ENCODE measurements at places on chromosomes 3 and 15.

GRCh38 chr15:28021281-28022039 is 77.7 kb downstream of the OCA2 start:
- peak; percentile 16 for DNase-seq
- H3K4me1 ChIP-seq: no peaks in the 10 kb centered on the region
- no peak overlapping the region for H3K27ac ChIP-seq
- H3K27me3 ChIP-seq: no peaks in the 10 kb centered on the region

DNA sequence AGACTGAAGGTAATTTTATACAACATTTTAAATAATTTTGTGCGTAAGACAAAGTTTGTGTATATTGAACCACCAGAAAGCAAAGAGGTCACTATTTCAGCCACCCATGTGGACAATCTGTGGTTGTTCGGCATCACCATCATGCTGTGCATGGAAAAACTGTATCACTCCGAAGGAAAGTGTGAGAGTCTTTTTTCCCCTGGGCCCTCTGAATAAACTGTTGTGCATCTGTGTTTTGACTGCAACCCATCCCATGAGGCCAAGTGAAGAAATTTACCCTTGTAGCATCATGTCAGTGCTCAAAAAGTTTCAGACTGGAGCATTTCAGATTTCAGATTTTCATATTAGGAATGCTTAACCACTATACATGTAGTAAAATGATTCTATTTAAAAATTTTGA is 85.3 kb downstream of the IMPG2 start:
- H3K4me3 ChIP-seq: no peak overlapping the region
- DNase-seq: no peak
- H3K4me1 ChIP-seq: no peaks in the 10 kb centered on the region
- H3K27me3 ChIP-seq: no peaks in the 10 kb centered on the region
- no peak overlapping the region for H3K27ac ChIP-seq

DNA sequence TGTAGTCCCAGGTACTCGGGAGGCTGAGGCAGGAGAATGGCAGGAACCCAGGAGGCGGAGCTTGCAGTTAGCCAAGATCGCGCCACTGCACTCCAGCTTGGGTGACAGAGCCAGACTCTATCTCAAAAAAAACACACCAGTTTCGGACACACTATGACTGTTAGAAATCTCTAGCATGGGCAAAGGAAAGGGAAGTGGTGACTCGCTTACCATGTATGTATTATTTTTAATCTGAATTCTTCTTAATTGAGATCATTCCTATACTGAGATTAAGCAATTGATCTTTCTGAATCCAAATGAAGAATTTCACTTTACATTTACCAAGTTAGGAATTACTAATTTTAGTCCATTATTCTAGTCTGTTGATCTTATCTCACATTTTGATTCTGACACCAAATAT is 459.2 kb upstream of the ALCAM start:
- no peaks in the 10 kb centered on the region for H3K36me3 ChIP-seq
- no peaks in the 10 kb centered on the region for H3K4me1 ChIP-seq
- H3K27me3 ChIP-seq: no peaks in the 10 kb centered on the region
- H3K27ac ChIP-seq: no peak overlapping the region

GRCh38 chr15:30941520-30941919 is 37.8 kb downstream of the FAN1 start:
- H3K4me3 ChIP-seq: no peak overlapping the region
- no peaks in the 10 kb centered on the region for H3K4me1 ChIP-seq
- no peaks in the 10 kb centered on the region for H3K27me3 ChIP-seq

- H3K27ac ChIP-seq: no peak overlapping the region
- no peak overlapping the region for H3K4me3 ChIP-seq
- no peak for DNase-seq
- peaks cover 3% of the 10 kb centered on the region for H3K36me3 ChIP-seq
Measured at GRCh38 chr15:65738649-65739048, 53.4 kb downstream of the DENND4A start.

- H3K4me1 ChIP-seq: no peaks in the 10 kb centered on the region
- H3K27me3 ChIP-seq: no peaks in the 10 kb centered on the region
- H3K36me3 ChIP-seq: no peaks in the 10 kb centered on the region
- no peak overlapping the region for H3K4me3 ChIP-seq
- DNase-seq: peak; percentile 74
- no peak overlapping the region for H3K27ac ChIP-seq
Measured at GRCh38 chr15:93231261-93231925, 142.4 kb upstream of the RGMA start.

DNA sequence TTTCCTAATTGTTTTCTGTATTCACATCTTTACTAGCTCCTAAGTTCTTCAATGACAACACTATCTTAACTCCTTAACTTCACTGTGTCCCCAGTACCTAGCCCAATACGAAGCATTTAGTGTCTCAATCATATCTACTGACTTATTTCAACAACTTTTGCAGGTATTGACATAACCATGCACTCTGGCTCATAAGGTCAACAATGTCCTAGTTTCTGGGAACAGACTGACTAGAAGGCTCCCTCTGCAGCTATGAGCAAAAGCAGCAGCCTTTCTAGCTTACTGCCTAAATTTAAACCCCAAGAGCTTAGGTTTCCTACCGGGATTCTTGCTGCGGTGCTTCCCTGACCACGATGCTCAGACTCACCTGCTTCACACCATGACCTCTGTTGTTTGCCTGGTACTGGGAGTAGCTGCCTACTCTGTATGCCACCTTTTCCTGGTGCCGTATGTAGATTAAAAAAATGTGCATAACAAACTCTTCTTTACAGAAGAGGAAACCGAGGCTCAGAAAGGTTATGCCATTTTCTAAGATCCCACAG is 767.7 kb downstream of the TUSC7 start:
- H3K4me3 ChIP-seq: no peak overlapping the region
- H3K27ac ChIP-seq: no peak overlapping the region
- H3K36me3 ChIP-seq: no peaks in the 10 kb centered on the region
- H3K4me1 ChIP-seq: no peaks in the 10 kb centered on the region
- H3K27me3 ChIP-seq: no peaks in the 10 kb centered on the region

DNA sequence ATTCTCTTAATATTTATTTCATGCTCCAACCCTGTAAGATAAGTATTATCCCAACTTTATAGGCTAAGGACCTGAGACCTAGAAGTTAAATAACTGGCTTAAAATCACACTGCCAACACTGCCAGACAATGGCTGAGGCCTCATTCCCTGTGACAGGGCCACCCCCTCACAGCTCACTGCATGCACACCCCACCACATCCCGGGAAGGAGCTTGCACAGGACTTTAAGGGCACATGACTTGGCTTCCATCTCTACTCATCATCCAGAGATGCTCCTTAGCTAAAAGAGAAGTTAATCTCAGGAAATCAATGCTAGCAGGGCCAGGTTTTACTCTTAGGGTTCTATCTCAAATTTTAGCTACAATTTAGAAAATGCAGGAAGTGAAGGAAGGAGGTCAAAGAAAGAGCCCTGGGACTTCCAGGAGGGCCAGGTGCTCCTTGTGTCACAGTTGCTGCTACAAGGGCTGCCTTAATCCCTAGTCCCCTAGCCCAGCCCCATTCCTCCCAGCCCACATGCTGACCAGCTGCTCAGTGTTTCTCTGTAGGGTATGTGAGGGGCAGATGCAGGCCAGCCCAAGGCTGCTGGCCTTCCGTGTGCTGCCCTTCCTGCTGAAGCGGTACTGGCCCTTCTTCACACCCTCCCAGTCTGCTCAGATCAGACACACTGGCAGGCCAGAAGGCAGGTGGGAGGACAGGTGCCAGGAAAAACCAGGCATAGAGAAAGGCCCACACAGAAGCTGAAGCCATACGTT is 53.5 kb downstream of the WWTR1 start:
- no peak overlapping the region for H3K27ac ChIP-seq
- no peak overlapping the region for H3K4me3 ChIP-seq
- H3K4me1 ChIP-seq: peaks cover 6% of the 10 kb centered on the region
- no peaks in the 10 kb centered on the region for H3K27me3 ChIP-seq
- peaks cover 8% of the 10 kb centered on the region for H3K36me3 ChIP-seq

- peak; percentile 99 for DNase-seq
- no peak overlapping the region for H3K4me3 ChIP-seq
- peaks cover 9% of the 10 kb centered on the region for H3K4me1 ChIP-seq
- peaks cover 39% of the 10 kb centered on the region for H3K36me3 ChIP-seq
Measured at GRCh38 chr15:22895465-22896190, 57.2 kb downstream of the NIPA2 start.

DNA sequence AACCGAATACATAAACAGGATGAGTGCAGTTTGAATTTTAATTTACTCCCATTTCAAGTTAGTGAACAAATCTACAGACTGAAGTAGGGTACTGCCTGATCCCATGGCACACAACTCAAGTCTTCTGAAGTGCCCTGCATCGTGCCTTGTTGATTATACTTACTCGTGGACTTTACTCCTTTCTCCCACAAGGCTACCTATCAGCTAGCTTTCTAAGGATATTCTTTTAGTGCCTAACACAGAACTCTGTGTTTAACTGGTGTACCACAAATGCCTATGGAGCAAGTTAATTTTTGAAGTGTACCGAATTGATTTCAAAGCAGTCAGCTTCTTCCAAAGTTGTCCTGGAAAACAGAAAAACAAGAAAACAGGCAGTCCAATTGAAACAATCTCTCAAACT is 119.8 kb downstream of the TNIK start:
- no peak for DNase-seq
- no peaks in the 10 kb centered on the region for H3K36me3 ChIP-seq
- no peak overlapping the region for H3K27ac ChIP-seq
- H3K27me3 ChIP-seq: no peaks in the 10 kb centered on the region

DNA sequence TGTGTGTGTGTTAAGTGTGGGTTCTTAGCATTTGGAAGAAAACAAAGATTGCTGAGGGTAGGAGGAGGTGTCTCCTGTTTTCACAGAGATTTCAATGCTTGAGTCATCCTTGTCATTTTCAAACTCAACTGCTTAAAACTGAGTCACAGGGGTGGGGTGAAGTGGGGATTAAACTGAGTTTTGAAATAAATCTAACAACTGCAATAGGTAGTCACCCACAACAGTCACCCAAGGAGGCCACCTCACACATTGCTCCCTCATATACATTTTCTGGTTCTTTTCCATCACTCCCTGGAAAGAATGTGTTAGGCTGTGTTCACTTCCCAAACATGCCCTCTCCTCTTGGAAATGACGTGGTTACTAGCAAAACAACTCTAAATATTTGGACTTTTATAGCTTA is 187.7 kb upstream of the CMC1 start:
- H3K4me3 ChIP-seq: no peak overlapping the region
- H3K27me3 ChIP-seq: no peaks in the 10 kb centered on the region
- H3K4me1 ChIP-seq: no peaks in the 10 kb centered on the region
- no peak overlapping the region for H3K27ac ChIP-seq
- no peaks in the 10 kb centered on the region for H3K36me3 ChIP-seq

DNA sequence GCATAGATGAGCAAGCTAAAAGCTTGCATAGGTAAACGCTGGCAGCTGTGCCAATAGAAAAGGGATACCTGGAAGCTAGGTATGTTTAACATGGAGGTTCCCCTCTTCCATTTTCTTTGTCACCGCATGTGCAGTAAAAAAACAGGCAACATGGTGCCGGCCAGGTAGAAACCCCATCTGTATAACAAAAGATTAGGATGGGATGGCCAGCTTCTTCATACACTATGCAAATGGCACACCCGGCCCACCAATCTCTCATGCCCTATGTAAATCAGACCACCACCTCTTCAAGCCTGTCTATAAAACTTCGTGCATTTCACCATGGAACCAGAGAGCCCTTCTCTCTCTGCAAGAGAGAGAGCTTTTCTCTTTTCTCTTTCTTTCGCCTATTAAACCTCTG is 224.3 kb upstream of the P2RY1 start:
- no peak overlapping the region for H3K27ac ChIP-seq
- H3K27me3 ChIP-seq: no peaks in the 10 kb centered on the region
- H3K4me3 ChIP-seq: no peak overlapping the region

GRCh38 chr3:131983689-131984088 is 51.1 kb downstream of the CPNE4 start:
- no peak overlapping the region for H3K4me3 ChIP-seq
- H3K36me3 ChIP-seq: no peaks in the 10 kb centered on the region

GRCh38 chr3:43159876-43160255 is 54.0 kb upstream of the POMGNT2 start:
- no peaks in the 10 kb centered on the region for H3K4me1 ChIP-seq
- no peak overlapping the region for H3K27ac ChIP-seq
- no peak overlapping the region for H3K4me3 ChIP-seq
- no peak for DNase-seq
- H3K27me3 ChIP-seq: no peaks in the 10 kb centered on the region
- H3K36me3 ChIP-seq: no peaks in the 10 kb centered on the region

DNA sequence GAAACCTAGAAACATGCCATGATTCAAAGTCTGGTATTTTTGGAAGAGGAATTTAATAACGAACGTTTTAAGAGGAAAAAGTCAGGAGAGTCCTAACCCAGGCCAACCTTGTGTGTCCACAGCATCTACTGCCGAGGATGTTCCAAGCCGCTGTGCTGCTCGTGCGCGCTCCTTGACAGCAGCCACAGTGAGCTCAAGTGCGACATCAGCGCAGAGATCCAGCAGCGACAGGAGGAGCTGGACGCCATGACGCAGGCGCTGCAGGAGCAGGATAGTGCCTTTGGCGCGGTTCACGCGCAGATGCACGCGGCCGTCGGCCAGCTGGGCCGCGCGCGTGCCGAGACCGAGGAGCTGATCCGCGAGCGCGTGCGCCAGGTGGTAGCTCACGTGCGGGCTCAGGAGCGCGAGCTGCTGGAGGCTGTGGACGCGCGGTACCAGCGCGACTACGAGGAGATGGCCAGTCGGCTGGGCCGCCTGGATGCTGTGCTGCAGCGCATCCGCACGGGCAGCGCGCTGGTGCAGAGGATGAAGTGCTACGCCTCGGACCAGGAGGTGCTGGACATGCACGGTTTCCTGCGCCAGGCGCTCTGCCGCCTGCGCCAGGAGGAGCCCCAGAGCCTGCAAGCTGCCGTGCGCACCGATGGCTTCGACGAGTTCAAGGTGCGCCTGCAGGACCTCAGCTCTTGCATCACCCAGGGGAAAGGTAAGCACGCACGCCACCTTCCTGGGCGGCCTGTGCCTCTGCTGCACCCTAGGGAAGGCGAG is 28.4 kb downstream of the PML start:
- no peak for DNase-seq
- peaks cover 17% of the 10 kb centered on the region for H3K36me3 ChIP-seq
- no peak overlapping the region for H3K27ac ChIP-seq

DNA sequence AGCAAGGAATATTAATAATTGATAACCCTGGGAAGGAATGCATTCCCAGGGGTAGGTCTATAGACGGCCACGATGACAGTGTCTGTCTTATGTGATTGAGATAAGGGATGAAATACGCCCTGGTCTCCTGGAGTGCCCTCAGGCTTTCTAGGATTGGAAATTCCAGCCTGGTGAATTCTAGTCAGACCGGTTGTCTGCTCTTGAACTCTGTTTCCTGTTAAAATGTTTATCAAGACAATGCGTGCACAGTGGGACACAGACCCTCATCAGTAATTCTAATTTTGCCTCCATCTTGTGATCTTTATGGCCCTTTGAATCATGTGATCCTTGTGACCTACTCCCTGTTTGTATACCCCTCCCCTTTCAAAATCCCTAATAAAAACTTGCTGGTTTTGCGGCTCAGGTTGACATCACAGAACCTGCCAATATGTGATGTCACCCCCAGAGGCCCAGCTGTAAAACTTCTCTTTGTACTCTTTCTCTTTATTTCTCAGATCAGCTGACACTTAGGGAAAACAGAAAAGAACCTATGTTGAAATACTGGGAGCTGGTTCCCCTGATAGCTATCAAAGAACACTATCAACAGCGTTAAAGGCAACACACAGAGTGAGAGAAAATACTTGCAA is 183.3 kb downstream of the PDE8A start:
- peak overlapping the region; percentile 83 for H3K27ac ChIP-seq
- no peaks in the 10 kb centered on the region for H3K4me1 ChIP-seq
- no peaks in the 10 kb centered on the region for H3K36me3 ChIP-seq
- H3K4me3 ChIP-seq: no peak overlapping the region

Data from trophoblast cell (in vitro differentiated cells and primary cell).